ENCODE measurements at places on chromosomes 3 and 15.

DNA sequence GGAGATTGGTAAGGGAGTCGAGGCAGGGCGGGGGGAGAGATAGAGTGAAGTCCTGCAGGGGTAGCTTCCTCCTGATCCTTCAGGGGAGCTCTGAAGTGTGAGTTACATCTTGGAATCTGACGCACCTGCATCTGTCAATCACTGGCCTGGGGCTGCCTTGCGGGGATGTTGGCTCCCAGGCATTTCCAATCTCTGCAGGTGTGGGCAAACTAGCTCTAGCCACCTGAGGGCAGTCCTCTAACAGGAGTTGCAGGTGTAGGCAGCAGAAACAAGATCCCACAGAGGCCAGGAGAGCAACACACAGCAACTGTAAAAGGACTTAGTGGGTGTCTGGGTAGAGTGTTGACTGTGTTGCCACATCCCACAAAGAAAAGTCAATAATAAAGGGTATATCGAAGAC, 63.6 kb downstream of the ZNF621 start:
- DNase-seq = no peak

- no peak for DNase-seq
Observed at GRCh38 chr3:172213904-172214303, 174.5 kb downstream of the FNDC3B start.

DNA sequence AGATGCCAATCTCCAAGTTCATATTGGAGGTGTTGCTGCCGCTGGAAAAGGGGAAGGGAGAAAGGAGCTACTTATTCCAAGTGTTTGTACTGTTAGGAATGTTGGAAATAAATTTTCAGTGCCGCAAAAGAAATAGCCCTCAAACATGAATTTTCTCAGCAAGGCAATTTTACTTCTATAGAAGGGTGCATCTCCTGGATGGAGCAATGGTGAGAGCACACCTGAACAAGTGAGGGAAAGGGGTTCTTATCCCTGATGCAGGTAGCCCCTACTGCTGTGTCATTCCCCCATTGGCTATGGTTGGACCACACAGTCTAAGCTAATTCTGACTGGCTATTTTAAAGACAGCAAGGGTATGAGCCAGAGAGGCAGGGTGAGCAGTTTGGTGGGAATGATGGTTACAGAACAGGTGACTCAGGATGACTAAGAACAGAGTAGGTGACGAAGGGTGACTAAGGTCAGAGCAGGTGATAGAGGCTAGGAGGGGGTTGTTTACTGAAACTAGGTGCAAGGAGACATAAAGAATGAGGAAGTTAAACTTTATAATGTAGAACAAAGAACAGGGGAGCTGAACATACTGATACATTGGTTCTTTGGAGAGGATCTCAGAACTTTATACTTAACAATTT, 503.5 kb downstream of the EDEM1 start:
- DNase-seq = no peak

DNA sequence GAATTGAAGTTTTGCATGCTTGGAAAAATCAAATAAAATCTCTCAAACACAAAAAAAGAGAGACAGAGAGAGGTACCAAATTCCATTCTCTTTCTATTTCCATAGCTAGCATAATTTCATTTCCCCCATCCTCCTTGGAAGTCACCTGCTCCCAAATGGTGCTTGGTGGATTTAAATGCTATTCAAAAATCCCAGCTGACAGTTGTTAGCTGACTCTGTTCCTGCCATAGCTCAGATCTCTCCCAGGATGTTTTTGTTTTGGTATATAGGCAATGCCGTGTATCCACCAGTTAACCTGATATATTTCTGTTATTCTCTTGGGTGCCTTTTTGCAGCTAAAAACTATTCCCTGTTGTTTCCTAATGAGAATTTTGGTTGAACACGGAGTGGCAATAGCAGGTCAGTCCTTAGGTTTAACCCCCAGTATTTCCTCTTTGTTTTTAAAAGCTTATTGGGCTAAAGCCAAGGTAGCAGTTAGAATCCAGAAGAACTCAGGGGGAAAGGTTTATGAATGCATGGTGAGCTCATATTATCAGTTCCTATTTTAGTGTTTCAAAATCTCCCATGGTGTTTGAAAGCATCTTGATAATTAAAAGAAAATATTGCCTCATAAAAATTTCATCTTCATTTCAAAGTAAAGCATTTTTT, 240.0 kb upstream of the GBE1 start:
- DNase-seq = no peak

DNA sequence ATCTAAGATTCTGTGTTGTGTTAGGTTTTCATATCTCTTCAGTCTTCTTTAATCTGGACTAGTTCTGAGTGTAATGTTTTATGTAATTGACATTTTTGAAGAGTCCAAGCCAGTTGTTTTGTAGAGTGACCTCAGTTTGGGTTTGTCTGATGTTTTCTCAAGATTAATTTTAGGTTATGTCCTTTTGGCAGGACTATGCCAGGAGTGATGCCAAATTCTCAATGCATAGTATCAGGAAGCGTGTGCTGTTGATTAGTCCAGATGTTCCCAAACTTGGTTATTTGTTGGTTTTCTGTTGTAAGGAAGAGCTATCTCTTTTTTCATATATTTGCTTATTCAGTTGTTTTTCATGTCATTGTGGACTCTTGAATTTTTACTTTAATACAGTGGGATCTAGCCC, 32.6 kb downstream of the NMD3 start:
- no peak for DNase-seq

DNA sequence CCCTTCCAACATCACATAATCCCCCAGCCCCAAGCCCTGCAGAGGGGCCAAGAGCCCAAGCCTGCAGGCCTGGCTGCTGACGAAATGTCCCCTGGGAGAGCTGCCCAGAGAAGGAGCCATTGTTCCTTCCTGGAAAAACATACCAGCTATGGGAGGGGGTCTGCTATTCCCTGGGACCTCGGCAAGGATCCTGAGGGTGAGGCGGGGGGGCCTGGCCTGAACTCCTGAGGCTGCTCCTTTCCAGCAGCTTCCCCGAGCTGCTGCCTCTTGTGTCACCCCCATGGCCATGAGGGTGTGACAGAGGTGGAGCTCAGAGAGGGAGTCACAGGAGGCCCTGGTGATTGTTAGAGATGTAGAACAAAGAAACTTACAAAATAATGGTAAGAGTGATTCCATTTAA, 12.9 kb downstream of the LOXL1 start:
- no peak for DNase-seq

GRCh38 chr3:100104817-100105413, 9.4 kb downstream of the FILIP1L start:
- no peak for DNase-seq

- DNase-seq = no peak
Observed at GRCh38 chr3:116254541-116254940, 190.7 kb downstream of the LSAMP start.

DNA sequence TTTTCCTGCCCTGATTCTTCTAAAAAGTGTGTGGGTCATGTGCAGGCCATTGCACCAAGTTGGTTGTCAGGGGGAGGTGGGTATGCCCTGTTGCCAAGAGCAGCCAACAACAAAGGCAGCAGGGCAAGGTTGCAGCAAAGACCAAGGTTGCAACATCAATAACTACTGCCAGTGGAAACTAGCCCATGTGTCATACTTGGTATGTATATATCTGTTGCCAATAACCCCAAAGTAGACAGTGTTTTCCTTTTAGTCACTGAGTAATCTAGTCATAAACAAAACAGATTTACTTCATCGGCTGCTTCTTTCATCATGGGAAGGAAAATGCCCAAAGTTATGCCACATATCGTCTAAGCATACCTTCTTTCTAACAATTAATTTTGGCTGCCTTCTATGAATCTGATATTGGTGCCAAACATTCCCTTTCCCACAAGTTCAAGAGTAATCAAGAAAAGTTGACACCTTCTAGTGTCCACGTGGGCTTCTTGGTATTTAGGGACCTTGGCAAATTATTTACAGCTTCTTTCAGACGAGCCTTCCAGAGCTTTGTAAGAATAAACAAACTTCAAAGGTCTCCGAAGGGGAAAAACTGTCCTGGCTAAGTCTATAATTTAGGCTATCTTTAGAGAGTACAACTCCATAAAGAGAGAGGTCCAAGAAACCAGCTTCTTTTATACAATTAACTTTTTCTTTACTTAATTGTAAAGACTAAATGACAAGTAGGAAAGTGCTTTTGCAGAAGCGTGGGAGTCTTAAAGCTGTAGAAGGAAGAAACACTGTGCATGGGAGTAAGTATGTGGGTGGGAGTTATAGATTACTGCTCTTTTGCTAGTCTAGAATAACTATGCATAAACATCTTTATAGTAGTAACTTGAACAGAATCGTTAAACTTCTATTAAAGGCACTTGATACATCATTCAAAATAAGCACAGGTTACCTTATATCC, 10.0 kb upstream of the MBNL1 start:
- no peak for DNase-seq

- no peak for DNase-seq
Observed at GRCh38 chr3:65713016-65713415, 325.7 kb downstream of the MAGI1 start.

DNA sequence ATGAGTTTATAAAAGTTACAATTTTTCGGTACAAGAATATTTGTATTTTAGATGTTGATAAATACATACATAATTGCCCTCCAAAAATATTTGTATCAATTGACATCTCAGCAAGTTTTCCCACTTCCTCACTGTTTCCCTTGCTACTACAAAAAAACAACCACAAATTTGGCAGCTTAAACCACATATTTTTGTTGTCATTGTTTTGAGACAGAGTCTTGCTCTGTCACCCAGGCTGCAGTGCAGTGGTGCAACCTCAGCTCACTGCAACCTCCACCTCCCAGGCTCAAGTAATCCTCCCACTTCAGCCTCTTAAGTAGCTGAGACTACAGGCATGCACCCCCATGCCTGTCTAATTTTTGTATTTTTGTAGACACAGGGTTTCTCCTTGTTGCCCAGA, 162.8 kb upstream of the RARB start:
- DNase-seq = no peak

- no peak for DNase-seq
Observed at GRCh38 chr3:171444001-171444690, 16.1 kb downstream of the TNIK start.

- DNase-seq = no peak
Observed at GRCh38 chr15:66459818-66460615, 37.5 kb downstream of the SNAPC5 start.

GRCh38 chr3:169034401-169034800, 629.1 kb downstream of the MECOM start:
- DNase-seq = no peak

DNA sequence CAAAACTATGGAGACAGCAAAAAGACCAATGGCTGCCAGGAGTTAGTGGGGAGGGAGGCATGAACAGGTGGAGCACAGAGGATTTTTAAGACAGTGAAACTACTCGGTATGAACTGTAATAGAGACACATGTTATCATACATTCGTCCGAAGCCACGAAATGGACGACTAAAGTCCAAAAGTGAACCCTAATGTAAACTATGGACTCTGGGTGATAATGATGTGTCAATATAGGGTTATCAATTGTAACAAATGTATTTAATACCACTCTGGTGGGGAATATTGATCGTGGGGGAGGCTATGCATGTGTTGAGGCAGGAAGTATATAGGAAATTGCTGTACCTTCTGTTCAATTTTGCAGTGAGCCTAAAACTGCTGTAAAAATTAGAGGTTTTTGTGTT, 107.0 kb downstream of the CPN2 start:
- DNase-seq = no peak

DNA sequence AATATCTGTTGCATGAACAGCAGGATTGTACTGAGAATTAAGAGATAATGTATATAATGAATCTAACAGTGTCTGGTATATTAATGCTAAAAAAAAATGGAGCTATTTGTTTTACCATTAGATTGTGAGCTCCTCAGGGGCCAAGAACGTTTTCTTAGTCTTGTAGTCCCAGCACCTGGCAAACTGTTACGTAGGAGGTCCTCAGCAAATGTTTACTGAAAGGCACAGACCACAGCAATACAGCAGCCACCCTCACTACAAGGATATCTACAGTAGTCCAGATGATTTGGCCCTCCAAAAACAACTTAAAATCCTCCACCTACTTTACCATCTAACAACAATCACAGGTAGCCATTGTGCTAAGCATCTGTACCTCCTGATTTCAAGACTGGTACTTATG, 59.7 kb downstream of the MSL2 start:
- no peak for DNase-seq

- no peak for DNase-seq
Observed at GRCh38 chr3:59771768-59772181, 722.0 kb upstream of the CFAP20DC start.
